ENCODE measurements at places on chromosomes 6 and 20. TPM values are rescaled to one million over a fixed set of nuclear protein-coding genes. Genes with fewer than 3 reads are reported as not detected.

The FARS2 gene
- 9.0 TPM for total RNA-seq

The SULF2 gene
- total RNA-seq = not detected

The NQO2 gene
- total RNA-seq = 9.1 TPM

The MSH5 gene
- 58.4 TPM for total RNA-seq
